ENCODE measurements at places on chromosomes 12 and 14.
A peak's percentile ranks its signal among the peaks of the same experiment; 100 is the strongest.

GRCh38 chr14:90553921-90554336 is 157.1 kb downstream of the CALM1 start:
- DNase-seq: peak; percentile 11

GRCh38 chr12:4307593-4308333 is 13.2 kb upstream of the TIGAR start:
- peak; percentile 98 for DNase-seq

GRCh38 chr12:46219132-46219876 is 49.5 kb downstream of the SLC38A1 start:
- DNase-seq: no peak

GRCh38 chr14:95359994-95360826 is 40.5 kb upstream of the CLMN start:
- no peak for DNase-seq

GRCh38 chr12:67748743-67749040 is 100.1 kb downstream of the DYRK2 start:
- DNase-seq: no peak

- DNase-seq: no peak
Measured at GRCh38 chr12:51334764-51335163, 10.8 kb upstream of the BIN2 start.

GRCh38 chr12:76713130-76713529 is 50.8 kb upstream of the ZDHHC17 start:
- peak; percentile 17 for DNase-seq

DNA sequence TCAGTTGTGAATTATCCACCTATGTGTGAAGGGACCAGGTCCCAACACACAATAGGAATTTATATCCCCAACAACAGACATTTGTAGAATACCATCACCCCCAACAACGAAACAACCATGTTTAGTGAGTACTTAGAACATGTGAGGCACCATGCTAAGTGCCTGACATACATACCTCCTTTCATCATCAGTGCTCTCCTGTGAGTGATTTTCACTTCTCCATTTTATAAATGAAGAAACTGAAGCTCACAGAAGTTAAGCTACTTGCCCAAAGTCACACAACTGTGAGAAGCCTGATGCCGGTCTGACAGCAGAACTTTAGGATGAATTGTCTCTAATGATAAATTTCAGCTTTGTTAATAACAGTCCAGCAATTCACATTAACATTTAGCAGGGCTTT is 35.4 kb downstream of the SPTB start:
- no peak for DNase-seq

- no peak for DNase-seq
Measured at GRCh38 chr14:83541147-83541546, 1988.8 kb upstream of the FLRT2 start.

DNA sequence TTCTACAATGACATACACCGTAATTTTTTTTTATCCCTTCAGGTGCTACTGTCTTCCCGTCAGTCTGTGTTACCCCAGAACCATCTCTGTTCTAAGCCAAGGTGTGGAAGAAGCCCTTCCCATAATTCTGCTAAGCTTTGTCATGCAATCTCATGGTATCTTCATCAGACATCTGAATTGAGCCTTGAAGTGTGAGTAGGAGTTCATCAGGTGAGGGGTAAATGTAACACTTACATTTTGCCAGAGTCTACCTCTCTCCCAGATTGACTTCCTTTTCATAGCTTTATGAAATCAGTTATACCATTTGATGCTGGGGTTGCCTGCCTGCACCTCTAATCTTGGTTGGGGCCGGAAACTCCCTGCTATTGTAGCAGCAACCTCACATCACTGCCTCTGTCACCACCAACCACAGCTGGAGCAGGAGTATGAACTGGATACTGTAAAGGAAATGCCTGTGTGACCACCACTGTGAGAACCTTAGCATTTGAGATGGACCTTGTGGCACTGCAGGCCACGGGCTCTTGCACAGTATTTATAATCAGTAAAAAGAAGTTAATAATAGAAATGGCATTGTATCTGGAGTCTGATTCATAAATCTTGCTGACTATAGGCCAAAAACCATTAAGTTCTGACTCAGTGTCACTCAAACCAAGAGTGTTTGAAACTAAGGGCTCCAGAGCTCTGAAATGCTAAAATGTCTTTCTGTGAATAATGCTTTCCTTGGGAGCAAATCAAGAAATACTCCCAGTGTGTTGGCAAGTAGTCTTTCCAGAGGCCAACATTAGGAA is 58.7 kb upstream of the STK38L start:
- DNase-seq: no peak

GRCh38 chr12:93019975-93020630 is 91.0 kb upstream of the EEA1 start:
- DNase-seq: peak; percentile 25

DNA sequence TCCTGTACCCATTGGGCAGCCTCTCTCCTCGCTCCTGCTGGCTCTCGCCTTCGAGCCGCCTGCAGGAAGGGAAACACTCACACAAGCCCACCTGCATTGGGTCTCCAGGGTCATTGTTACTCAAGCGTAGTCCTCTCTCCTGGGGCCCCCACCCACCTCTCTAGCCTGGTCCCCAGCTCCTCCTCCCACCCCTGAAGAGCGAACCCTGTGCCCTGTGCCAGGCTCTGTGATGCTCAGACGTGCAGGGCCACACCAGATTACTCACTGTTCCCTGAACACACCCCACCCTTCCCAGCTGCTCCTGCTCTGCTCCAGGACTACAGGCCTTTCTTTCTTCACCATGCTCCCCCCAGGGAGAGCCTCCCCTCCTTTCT is 88.1 kb downstream of the NINJ2 start:
- no peak for DNase-seq

DNA sequence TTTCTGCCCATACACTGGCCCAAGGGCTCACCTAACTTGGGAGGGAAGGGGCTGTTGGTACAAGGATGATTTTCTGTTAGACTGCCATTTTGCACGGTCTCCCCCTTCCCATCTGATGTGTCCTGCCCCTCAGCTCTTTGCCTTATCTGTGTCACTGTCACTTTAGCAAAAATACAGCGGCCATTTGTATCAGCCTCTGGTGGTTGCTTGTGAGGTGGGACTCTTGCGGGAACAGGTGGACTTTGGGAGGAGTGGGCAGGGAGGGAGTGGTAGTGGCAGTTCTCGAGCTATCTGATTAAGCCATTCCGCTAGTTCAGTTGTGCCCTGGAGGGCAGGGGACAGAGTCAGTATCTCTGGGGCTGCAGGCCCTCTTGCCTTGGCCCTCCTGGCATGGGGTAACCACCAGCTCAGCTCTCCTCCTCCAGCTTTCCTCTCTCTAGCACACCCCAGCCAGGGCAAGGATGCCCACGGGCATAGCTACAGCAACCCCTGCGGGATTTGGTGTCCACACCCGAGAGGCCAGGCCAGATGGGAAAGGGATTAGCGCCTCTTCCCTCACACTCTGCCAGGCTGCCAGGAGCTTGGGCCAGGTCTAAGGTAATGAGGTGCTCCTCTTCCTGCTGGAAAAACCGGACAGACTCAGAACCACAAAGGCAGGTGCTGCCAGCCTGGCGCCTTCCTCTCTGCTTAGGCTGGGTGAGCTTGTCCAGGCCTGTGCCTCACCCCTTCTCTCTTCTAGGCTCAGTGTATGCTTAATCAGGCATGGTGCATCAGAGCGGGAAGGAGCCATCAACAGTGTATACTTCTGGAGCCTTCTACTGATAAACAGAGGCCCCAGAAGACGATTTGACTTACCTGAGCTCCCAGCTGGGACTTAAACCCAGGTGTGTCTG is 8.7 kb downstream of the SLC48A1 start:
- peak; percentile 73 for DNase-seq

DNA sequence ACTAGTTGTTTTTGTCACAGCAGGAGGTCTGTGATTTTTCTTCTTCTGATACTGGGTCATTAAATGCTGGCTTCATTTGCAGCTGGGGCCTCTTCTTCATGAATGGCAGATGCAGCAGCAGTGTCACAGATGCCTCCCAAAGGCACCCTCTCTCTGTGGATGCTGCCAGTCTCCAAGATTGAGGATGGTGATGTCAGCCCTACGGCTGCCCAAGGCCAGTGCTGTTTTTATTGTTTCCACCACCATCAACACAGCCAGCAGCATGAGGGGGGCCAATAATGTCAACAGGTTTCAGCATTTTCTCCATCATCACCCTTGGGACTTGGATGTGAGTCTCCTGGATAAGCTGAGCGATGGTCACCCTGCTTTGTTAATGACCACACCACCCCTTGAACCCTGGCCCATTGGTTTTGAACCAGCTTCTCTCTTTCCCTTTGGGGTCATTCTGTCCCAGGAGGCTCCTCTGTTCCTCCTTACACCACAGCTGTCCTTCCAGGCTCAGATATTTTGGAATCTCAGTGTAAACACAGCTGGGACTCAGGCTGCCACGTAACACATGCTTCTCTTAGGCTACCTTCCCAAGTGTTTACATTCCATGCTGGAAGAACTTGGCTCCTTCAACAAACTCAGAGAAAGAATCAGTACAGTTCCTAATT is 151.7 kb upstream of the DDHD1 start:
- DNase-seq: no peak

DNA sequence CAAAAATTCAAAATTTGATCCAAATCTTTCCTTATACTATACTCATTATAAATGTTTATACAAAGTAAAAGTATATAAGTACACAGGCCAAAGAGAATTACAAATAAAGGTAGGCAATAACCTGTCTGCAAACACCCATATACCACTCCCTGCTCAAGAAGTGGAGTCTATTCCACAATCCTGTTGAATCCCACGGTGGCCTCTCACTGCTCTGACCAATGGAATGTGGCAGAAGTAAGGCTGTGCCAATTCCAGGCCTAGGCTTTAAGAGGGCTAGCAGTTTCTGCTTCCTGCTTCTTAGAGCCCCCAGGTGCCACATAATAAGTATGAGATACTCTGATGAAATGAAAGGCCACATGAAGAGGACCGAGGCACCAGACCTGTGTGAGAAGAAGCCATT is 79.8 kb upstream of the CFL2 start:
- DNase-seq: no peak

DNA sequence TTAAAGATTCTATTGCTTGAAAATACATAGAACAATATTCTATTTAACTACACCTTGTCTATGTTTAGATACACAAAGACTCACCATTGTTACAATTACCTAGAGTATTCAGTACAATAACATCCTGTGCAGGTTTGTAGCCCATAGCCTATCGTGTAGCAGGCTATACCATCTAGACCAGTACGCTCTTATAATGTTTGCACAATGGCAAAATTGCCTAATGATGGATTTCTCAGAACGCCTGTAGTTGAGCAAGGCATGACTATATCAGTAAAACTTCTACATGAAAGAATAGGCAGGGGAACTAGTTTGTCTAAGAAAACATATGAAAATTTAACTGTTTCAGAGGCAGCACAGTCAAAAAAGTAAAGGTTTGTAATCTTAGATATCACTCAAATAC is 375.9 kb downstream of the DAD1 start:
- DNase-seq: no peak

GRCh38 chr12:83113945-83114344 is 427.2 kb downstream of the TMTC2 start:
- peak; percentile 81 for DNase-seq

GRCh38 chr14:77032844-77033621 is 4.5 kb upstream of the IRF2BPL start:
- peak; percentile 93 for DNase-seq

DNA sequence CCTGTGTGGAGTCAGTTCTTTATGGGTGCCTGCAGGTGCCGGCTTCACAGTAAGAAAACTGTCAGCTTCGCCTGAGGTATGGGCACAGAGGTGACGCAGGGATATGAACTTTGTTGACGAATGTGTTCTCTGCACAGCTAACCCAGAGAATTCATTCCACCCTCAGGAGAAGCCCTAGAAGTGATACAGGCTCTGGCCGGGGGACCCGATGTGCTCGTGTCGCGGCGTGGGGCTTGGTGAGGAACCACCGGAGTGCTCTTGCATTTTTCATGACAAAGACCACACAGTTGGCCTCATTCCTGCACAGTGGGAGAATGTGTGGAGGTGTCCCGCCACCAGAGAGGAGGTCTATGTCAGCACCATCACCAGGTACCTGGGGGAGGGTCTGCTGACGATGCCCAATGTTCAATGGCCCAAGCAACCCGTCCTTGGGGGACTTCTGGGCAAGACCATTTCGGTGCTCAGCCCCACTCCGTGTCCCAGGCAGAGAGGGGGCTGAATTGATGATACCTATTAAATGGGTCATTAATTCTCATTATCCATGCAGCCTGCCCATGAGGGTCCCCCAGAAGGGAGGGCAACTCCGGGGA is 147.5 kb upstream of the RTL1 start:
- DNase-seq: no peak

DNA sequence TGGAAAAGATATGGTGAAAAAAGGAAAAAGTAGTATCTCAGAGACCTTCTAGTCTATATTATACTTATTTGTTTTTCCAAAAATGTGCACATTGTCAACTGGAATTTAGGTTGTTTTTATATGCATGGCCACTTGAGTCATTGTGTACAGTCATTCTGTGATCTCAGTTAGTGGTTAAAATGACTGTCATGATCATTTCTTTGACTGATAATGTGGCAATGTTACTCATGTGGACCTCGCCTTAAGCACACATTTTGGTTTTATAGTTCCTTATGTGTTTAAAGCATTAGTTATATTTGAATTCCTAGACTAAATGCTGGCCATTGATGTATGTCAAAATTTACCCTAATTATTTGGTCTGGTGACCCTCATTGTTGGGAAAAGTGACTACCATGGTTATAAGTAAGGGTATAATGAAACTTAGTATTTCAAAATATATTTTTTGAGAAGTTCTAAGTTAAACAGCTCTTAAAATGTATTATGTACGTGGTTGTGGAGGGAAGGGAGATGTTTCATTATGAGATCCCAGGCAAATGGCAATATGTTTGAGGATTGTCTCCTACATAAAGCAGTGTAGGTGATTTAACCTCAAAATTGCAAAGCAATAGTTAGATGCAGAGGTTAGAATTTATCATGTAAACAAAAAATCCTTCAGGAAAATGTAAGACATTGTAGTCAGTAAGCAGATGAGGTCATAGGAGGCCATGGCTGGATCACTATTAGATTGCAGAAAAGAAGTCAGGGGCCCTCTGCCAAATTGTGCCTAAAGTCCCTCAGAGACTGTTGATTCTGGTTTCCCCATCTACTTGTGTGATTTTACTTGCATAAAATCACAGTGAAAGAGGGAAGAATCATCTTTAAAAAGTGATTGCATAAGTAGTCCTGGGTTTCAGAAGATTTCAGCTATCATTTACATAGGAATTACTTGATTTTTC is 17.5 kb downstream of the PNMA1 start:
- no peak for DNase-seq

DNA sequence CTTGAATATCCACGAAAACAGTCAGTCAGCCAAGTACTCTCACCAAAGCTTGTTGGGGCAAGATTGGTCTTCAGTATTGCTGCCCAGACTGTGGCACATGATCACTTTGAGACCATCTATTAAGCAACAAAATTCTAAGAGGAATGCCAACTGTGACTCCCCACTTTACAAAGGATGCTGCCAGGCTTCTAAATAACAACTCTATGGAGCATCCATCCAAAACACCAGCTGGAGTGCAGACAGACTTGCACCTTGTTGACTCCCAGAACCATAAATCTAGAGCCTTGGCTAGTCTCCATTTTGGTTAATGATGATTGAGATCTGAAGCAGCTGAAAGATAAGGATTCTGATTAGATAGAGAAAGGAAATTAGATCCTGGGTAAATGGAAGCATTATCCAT is 132.8 kb downstream of the DIO2 start:
- DNase-seq: peak; percentile 39

Data from NCI-H82 (cell line).